ENCODE measurements at places on chromosomes 2 and 18. TPM values are rescaled to one million over a fixed set of nuclear protein-coding genes. Genes with fewer than 3 reads are reported as not detected.

DNA sequence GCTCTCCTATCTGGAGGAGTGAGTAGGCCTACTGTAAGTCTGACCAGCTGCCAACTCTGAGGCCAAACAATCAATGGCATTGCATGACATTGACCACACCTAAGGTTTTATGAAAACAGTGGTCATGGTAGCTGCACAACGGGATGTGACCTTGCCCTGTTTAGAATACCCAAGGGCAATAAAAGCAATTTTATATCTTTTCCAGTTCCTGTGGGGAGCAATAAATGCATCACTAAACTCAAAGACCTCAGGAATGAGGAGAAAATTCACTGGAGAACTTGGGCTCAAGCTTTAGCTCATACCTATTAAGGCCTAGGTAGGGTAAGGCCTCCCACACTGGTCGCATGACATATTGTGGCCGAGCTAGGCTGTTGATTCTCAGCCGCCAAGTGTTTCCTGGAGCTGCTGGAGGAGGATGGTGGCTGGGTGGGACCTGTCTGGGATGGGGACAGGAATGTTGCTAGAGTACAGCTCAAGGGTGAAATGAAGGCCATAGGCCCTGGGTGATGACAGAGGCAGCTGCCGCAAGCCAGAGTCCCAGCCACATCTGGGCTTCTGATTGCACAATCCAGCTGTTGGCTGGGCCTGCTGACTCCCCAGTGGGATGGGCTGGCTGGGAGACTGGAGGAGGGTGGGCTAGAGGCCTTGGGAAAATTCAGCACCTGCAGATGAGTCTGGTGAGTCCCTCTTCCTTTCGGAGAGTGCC is 313.7 kb downstream of the CYP26B1 start:
- no peak for DNase-seq

Gene NEB
- total RNA-seq, result 2.1 TPM

- peak; percentile 69 for DNase-seq
These were observed 2.4 kb upstream of the HOXD8 start for GRCh38 chr2:176126929-176127773.

DNA sequence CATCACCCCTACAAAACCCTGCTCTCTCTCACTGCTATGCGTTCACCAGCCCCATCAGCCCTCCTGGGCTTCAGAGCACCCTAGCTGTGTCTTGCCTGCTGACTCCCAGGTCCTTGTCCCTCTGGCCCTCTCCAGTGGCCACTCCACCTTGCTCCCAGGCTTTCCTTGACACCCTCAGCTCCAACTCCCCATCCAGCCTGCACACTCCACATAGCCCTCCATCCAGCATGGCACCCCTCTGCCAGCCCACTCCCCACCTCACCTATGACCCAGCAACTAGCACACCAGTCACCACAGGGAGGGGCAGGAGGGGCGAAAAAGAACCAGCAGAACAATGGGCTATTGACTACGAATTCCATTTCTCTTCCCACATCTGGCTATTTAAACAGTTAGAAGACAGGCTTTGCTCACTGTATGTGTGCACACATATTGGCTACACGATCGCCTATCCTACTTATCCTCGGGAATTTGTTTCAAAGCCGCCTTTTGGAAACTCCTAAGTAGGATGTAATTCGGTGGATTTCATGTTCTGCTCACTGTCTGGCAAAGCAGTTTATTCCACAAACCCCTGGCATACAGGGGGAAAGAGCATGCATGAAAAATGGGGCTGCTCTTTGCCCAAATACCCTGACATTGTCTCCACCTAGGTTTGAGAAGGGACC is 195.3 kb downstream of the SMAD2 start:
- no peak for DNase-seq

- DNase-seq, result no peak
These were observed 5.8 kb downstream of the NGEF start for GRCh38 chr2:233007270-233007669.

- no peak for DNase-seq
These were observed 21.4 kb downstream of the STK17B start for GRCh38 chr2:196149948-196150347.

- no peak for DNase-seq
These were observed 10.7 kb downstream of the MRPL44 start for GRCh38 chr2:223967981-223968380.

- DNase-seq, result no peak
These were observed 397.7 kb upstream of the HNRNPA3 start for GRCh38 chr2:176814740-176815367.

Gene TRPM8
- total RNA-seq, result not detected

- no peak for DNase-seq
These were observed 18.2 kb downstream of the AOX1 start for GRCh38 chr2:200603972-200604371.

- DNase-seq, result no peak
These were observed 296.6 kb upstream of the RGPD4 start for GRCh38 chr2:107530046-107530445.

GRCh38 chr18:23171581-23172156 is 36.4 kb downstream of the CABLES1 start:
- DNase-seq, result no peak

DNA sequence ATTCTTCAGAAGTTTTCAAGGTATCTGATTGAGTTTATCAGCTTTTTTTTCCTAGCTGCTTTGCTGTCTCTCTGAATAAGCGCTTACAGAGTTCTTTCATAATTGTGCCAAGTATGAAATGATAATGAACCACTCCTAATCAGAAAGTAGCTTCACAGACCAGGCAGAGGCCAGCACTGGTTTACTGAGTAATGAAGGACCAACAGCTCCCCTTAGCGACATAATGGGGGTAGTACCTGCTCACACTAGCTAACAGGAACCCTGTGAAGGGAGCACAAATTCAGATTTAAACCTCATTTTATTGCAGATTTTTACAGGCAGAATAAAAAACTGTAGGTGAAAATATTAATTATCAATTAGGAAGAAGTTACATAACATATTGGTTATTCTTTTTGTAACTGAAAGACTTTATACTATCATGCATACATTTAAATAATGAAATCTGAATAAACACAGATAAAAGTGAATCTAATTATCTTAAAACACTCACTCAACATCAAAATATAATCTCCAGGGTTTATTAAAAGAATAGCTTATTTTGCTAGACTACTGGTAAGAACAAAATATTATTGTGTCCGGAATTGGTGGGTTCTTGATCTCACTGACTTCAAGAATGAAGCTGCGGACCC is 53.7 kb upstream of the LRRC30 start:
- peak; percentile 57 for DNase-seq

DNA sequence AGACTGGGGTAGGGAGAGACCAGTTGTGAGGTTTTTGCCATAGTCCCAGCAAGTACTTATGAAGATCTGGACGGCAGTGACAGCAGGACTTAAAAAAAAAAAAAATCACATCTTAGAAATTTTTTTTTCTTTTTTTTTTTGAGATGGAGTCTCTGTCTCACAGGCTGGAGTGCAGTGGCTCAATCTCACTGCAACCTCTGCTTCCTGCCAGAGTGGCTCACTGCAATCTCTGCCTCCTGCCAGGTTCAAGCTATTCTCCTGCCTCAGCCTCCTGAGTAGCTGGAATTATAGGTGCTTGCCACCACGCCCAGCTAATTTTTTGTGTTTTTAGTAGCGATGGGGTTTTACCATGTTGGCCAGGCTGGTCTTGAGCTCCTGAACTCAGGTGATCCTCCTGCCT is 22.4 kb upstream of the STAT4 start:
- no peak for DNase-seq

Data from WTC11 (cell line).